Stimulated activated CD4-positive, alpha-beta T cell treated with anti-CD3 and anti-CD28 coated beads, Interleukin-1b, Interleukin-23, amount 100 ng/mL, for 1 hour (primary cell): ENCODE measurements at places on chromosomes 7 and 10.

GRCh38 chr7:114312649-114313048, 102.0 kb upstream of the FOXP2 start:
- DNase-seq: no peak

DNA sequence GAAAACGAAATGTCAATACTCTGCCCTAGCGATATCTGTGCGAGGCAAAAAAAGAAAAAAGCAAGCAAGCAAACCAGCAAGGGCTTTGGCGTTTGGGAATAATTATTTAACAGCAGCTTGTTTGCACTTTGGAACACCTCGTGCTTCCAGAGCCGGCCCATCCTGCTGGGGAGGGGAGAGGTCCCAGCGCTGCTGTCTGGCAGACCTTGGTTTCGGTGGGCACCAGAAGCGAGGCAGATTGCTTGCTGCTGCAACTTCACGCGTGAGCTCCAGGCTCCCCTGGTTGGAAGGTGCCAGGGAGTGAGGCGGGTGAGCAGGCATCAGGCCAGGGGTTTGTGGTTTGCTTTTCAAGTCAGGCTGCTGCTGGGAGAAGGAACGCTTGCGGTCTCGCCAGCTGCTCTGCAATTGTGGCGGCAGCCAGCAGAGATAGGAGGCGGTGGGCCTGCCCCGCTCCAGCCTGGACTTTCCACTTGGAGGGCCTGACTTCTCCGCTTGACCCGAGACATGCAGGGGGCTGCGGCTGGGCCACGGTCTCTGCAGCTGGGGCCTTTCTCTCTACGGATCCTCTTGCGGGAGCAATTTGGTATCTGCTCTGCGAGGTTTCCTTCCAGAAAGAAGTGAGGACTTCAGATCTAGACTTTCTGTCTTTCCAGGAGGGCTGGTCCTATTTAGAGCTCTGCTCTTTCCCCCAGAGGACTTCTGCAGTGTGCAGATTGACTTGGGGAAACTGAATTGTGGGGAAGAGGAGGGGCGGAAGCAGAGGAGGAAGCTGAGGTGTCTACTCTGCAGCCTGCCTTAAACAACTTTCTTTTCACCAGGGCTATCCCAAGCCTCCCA, 131.4 kb downstream of the PRPF18 start:
- no peak for DNase-seq

DNA sequence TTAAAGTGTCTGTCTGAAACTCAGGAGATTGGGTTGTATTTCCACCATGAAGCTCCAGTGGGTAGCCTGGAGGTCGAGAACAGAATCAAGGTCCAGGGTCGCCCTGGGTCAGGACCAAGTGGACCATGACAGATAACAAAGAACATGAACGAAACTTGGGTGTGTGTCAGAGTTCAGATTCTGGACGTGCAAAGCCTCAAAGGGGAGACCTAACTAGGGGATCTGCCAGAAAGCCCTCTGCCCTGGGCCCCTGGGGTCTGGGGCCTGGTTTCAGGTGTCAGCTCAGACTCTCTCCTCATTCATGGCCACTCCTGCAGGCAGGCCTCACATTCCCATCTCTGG, 1.6 kb downstream of the RASSF4 start:
- DNase-seq: no peak

DNA sequence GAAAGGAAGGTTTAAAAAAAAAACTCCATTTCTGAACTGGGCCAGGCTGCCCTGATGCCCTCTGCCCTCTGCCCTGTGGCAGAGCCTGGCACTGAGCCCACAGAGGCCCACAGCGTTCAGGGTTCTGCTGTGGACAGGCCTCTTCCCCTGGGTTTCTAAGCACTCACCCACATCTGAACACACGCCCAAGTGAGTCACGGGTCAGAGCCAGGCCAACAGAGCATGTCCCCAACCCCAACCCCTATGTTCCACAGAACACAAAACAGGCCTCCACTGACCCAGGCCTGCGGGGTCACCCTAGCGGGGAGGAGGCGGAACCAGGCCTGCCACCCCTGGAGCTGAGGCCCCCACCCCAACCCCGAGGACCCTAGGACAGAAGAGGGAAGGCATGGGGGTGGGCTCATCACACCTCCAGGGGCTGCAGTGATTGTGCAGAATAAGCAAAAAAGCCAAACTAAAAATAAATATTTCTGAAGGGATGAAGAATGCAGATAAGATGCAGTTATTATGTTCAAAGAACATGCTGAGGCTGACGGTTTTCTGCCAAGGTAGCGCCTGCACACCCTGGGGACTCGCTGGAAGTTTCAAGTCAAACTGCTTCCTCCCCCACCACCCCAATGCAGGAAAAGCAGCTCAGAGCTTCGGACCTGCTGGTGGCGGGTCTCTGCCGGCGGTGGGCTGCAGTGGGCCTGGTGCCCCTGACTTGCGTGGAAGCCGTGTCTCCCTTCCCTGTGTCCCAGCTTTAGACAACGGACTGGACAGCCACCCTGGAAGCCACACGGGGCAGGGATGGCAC, 5.4 kb downstream of the WDR86 start:
- no peak for DNase-seq

- DNase-seq: no peak
Observed at GRCh38 chr10:96648297-96648696, 61.5 kb upstream of the TM9SF3 start.

- no peak for DNase-seq
Observed at GRCh38 chr10:72318418-72319262, 36.1 kb downstream of the DNAJB12 start.

- DNase-seq: no peak
Observed at GRCh38 chr10:69336952-69337295, 58.6 kb downstream of the HK1 start.

- no peak for DNase-seq
Observed at GRCh38 chr7:121544726-121545125, 148.6 kb upstream of the FAM3C start.

DNA sequence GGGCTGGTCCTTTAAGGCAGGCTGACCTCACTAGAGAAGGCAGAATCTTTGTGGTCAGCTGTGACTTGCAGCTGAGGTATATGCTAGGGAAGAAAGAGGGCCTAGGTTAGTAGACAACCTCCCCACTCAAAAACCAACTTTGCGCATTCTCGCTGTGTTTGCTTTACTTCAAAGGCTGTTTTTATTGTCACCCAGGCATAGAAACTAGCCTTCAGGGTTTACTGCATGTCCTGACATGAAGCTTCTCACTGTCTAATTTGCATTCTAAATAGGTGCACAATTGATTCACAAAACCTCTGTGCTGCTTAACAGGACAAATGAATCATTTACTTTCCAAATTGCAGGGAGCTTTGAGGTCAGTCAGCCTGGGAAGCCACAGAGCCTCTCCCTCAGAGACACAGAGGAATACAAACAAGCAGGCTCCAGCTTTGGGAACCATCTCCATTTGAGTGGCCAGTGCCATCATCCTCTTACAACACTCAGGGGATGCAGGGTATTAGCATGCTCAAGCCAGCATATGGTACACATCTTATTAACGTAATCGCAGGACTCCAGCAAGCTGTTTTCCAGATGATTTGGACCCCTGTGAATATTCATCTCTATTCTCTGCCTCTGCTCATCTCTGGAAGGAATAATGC, 596.4 kb upstream of the GHITM start:
- no peak for DNase-seq
